ENCODE measurements at places on chromosomes 2 and 18. TPM values are rescaled to one million over a fixed set of nuclear protein-coding genes. Genes with fewer than 3 reads are reported as not detected.

DNA sequence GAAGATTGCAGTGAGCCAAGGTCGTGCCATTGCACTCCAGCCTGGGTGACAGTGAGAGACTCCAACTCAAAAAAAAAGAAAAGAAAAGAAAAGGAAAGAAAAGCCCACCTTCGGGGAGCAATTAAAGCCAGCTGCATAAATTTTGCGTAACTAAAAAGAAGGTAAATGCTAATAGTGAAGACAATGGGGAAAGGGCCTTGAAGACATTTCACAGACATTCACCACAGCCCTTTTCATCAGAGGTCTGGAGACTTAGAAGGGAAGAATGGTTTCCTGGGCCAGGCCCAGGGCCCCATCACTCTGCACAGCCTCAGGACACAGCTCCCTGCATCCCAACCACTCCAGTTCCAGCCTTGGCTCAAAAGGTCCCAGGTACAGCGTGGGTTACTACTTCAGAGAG is 35.1 kb upstream of the MSH6 start:
- no peak overlapping the region for H3K4me3 ChIP-seq
- no peak for DNase-seq
- H3K27ac ChIP-seq = no peak overlapping the region
- no peaks in the 10 kb centered on the region for H3K36me3 ChIP-seq

GRCh38 chr2:240906141-240906910 is at the start of gene CROCC2:
CROCC2 (plus strand) TSS chr2:240906336; CDS start chr2:240906514, 178 bp downstream.
- H3K4me1 ChIP-seq = peaks cover 15% of the 10 kb centered on the region
- H3K27ac ChIP-seq = no peak within 1 kb of the TSS
- H3K36me3 ChIP-seq = no peaks in the 10 kb centered on the region

DNA sequence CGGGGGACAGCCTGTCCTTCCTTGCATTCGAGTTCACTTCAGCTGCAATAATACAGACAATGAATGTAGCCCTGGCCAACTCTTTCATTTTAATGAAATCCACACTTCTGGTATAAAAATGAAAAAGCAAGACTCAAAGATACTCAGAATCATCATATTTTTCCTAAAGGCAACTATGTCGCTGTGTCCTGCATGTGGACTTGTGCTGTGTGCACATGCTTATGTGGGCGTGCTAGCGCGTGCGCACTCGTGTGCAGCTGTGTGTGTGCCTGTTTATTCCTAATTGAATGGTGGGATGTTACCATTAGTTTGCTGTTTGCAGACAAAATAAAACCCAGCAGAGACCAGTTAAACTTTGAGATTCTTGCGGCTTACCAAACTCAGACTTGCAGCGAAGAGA is 49.6 kb downstream of the SMIM21 start:
- H3K27me3 ChIP-seq = peaks cover 76% of the 10 kb centered on the region
- DNase-seq = no peak
- no peak overlapping the region for H3K4me3 ChIP-seq
- no peaks in the 10 kb centered on the region for H3K4me1 ChIP-seq
- H3K36me3 ChIP-seq = no peaks in the 10 kb centered on the region

DNA sequence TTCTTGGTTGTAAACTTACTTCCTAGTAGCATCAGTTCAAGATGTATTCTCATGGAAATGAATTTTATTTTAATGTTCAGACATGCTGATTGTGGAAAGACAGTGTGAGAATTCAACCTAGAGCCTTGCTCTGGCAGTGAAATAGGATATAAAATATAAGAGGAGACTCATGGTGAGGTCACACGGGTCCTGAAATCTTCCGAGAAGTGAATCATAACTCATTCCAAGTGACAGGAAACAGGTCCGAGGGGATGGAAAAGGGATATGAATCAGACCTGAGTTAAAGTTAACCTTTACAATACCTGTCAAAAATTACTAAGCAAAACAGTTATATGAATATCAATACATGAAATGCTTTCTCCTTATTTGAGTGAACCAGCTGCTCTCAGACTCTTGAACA is 185.2 kb upstream of the LRRTM1 start:
- H3K27ac ChIP-seq = no peak overlapping the region
- no peaks in the 10 kb centered on the region for H3K36me3 ChIP-seq
- no peaks in the 10 kb centered on the region for H3K27me3 ChIP-seq
- DNase-seq = no peak

Gene TWIST2
- 5.0 TPM for total RNA-seq

DNA sequence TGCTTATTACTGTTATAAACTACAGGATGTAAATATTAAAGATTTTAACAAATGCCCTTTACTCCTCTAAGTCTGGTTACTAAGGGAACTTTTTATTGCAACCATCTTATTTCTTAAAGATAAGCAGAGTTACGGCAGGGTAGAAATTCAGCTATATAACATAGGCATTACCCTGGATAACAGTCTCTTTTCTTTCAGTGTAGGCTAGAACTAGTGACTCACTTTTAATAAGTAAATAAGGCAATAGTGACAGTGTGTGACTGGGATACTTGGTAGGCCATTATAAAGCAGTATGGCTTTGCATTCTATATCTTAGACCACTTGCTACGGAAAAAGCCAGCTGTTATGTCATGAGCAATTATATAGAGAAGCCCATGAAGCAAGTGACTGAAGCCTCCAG is 1041.0 kb upstream of the NRXN1 start:
- H3K4me1 ChIP-seq = no peaks in the 10 kb centered on the region
- H3K27me3 ChIP-seq = no peaks in the 10 kb centered on the region
- no peak for DNase-seq
- H3K36me3 ChIP-seq = no peaks in the 10 kb centered on the region
- H3K27ac ChIP-seq = no peak overlapping the region

- no peaks in the 10 kb centered on the region for H3K36me3 ChIP-seq
- no peak for DNase-seq
- no peaks in the 10 kb centered on the region for H3K4me1 ChIP-seq
- H3K27me3 ChIP-seq = peaks cover 50% of the 10 kb centered on the region
- H3K27ac ChIP-seq = no peak overlapping the region
These were observed 147.1 kb upstream of the OTOS start for GRCh38 chr2:240287496-240288086.

Gene ASXL2
- 19.2 TPM for total RNA-seq
